ENCODE measurements at places on chromosomes 16 and 17.

DNA sequence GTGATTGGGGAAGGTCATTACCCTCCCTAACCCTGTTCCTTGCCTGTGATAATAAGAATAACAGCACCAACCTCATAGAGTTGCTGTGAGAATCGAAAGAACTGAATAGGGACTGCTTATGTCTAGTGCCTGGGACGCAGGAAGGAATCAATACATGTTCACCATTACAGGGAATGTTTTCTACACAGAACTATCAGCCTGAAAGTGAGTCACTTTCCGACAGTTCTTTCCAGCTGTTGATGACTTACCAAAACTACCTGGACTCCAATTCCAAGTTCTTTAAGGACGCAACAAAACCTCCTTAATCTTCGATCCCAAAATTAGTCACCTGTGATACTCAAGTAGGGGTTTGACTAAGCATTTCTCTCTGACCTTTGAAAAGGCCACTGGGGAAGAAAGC, 29.4 kb downstream of the ZNF423 start:
- DNase-seq = no peak

- DNase-seq = no peak
Measured at GRCh38 chr17:46166692-46167249, 26.5 kb downstream of the KANSL1 start.

DNA sequence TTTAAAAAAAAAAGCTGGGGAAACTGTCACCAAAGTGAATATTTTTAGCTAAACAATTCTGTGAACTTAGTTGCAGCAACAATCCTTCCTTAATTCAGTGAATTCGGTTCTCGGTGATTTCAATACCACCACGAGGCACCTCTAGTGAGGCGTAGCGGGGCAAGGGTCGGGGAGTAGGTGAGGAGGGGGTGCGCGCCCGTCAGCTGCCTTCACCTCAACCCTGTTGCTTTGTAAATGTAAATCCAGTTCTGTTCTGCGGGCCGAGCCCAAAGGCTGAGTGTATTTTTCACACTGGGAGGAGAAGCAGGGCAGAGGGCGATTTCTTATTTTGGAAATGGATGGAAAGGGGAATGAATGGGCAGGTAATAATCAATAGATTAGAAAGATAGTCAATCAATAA, 17.4 kb downstream of the SALL1 start:
- DNase-seq = no peak

GRCh38 chr16:85553436-85554113, 59.5 kb upstream of the GSE1 start:
- DNase-seq = peak; percentile 66

GRCh38 chr17:27591986-27592385, 39.0 kb upstream of the LGALS9 start:
- DNase-seq = no peak

DNA sequence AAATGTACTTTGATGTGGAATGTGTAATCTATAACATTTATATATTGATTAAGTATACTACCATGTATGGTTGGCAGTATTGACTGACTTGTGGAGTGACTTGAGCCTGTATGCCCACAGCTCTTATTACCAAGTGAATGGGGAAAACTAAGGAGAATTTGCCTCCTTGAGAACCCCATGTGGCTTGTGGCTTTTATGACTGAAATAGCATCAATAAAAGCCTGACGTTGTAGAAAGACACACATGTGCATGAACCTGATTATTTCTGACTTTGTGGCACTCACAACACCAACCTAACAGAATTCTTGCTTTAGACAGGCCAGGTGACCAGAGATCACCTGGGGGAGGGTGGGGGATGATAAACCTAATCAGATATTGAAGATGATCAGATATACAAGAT, 2.1 kb upstream of the LRRC75A start:
- DNase-seq = no peak

DNA sequence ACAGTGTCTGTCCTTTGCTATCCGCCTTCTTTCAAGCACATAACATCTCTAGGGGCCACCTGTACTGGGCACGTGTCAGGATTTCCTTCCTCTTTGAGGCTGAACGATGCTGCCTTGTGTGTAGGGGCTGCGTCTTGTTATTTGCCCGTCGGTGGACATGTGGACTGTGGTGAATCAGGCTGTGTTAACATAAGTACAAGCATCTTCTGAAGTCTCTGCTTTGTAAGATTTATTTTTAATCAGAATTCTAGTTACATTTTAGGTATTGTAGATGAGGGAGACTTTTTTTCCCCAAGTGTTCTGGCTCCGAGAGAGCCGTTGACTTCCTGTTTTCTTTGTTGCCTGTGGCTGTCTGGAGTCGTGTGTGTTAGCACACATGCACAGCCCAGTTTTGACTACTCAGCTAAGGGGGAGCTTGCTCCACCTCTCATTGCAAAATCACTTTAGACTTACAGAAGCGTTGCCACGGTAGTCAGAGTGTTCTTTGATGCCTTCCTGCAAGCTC, 26.1 kb downstream of the SPG7 start:
- DNase-seq = no peak

- DNase-seq = no peak
Measured at GRCh38 chr16:85304337-85304736, 192.1 kb upstream of the CIBAR2 start.

DNA sequence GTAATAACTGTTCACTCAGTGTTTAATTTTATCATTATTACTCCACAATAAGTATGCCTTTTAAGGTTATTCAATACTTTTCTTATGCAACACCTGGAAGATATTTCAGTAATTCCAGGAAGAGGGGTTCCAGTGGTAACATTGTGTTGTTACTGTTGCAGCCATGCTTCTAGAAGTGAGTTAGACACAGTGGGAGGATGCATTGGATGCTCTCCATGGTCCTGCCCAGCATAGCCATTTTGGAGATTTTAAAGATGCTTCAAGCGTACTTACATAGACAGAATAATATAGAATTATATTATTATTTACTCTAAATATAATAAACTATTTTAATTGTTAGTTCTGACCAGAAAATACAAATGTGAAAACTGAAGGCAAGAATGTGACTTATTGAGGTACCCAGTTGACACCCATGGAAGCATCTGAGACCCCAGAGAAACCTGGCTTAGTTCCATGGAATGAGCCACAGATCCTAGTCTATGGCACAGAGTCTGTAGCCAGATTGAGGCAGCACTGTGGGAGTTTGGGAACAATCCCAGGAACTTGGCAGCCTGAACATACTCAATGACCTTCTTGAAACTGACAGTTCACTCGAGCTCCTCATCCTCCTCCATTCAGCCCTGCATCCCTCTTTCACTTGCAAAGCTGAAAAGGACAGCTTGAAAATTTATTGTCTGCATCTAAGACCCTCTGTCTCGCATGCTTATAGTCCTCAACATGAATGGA, 190.1 kb upstream of the HS3ST4 start:
- no peak for DNase-seq

GRCh38 chr17:38444151-38444550, 15.9 kb downstream of the ARHGAP23 start:
- DNase-seq = peak; percentile 56

- DNase-seq = no peak
Measured at GRCh38 chr16:22402191-22402590, 27.8 kb upstream of the CDR2 start.

DNA sequence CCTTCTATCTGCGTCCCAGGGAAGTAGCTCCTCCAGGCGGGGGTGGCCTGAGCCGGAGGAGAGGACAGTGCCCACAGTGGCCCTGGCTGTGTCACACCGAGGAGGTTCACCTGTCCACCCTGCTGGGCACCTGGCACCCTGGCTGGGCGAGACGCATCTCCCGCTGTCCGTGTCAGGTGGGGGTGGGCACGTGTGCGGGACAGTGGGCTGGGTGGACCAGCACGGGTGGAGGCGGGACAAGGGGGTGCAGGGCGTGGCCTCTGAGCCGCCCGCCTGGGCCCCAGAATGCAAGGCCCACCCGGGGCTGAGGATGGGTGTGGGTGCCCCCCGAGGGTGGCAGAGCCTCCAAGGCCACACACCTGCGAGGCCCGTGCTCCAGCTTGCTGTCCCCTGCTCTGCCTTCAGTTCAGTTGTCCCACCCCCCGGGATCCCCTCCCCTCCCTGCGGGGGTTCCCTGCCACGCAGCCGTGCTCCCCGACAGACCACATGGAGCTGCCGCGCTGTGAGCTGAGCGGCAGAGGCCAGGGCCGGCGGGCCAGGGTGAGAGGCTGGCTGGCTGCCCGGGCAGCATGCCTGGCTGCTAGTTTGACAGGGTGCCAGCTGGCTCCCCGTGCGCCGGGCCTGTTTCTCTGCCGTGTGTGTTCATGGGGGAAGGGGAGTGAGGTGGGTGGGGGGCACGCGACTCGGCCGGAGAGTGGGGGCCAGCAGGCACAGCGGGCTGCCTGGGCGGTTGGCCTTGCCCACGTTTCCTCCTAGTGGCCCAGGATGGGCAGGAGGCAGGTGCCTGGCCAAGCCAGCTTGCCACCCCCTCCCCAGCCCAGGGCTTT, 33.9 kb downstream of the BAHCC1 start:
- DNase-seq = peak; percentile 8

DNA sequence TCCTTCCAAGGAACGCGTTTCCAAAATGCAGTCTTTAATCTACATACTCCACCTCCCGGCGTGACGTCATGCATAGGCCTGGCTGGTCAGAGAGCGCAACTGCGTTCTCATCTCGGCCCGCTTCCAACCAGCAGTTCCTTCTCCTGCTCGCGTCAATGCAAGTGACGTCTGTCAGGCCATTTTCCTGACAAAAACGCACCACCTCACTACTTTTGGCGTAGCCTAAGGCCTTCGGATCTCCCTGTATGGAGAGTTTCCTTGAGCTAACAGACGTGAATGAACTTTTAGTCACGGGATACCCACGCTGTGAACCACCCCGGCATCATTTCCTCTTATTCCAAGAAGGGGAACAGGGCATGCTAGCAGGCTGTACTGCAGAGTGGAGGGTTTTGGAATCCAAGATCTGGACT, 25.0 kb downstream of the TEX14 start:
- no peak for DNase-seq

- no peak for DNase-seq
Measured at GRCh38 chr17:83123896-83124801, 44.7 kb downstream of the METRNL start.

- DNase-seq = no peak
Measured at GRCh38 chr17:46035112-46035818, 36.2 kb downstream of the STH start.

- DNase-seq = peak; percentile 59
Measured at GRCh38 chr17:42843358-42843934, 934 bp upstream of the AOC2 start.

DNA sequence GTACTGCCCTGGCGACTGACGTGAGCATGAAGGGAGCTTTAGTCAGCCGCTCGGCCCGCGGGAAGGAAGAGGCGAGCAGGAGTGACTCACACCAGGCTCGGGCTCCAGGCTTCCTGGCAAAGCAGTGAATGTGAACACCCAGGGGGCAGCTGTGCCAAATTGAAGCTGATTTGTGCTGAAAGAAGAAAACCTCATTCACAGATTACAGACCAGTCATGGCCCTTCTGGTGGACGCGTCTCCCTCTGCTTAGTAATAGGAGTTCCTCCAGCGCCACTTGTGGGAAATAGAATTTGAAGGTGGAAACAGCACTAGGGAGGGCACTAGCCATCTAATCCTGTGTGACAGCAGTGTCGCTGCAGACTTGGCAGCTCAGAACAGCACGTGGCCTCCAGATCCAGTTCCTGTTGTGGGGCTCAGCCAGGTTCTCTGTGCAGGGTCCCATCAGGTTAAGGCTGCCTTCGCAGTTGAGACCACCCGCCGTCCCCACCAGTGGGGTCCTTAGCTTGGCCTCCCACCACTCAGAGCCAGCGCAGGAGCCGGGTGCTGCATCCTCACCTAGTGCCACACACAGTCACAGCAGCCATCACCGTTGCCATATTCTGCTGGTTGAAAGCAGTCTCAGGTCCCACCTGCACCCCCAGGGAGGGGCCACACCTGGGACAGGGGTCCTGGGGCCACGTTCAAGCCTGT, 164.5 kb upstream of the CHMP6 start:
- peak; percentile 76 for DNase-seq

GRCh38 chr16:70157477-70158260, 15.9 kb upstream of the CLEC18C start:
- no peak for DNase-seq

DNA sequence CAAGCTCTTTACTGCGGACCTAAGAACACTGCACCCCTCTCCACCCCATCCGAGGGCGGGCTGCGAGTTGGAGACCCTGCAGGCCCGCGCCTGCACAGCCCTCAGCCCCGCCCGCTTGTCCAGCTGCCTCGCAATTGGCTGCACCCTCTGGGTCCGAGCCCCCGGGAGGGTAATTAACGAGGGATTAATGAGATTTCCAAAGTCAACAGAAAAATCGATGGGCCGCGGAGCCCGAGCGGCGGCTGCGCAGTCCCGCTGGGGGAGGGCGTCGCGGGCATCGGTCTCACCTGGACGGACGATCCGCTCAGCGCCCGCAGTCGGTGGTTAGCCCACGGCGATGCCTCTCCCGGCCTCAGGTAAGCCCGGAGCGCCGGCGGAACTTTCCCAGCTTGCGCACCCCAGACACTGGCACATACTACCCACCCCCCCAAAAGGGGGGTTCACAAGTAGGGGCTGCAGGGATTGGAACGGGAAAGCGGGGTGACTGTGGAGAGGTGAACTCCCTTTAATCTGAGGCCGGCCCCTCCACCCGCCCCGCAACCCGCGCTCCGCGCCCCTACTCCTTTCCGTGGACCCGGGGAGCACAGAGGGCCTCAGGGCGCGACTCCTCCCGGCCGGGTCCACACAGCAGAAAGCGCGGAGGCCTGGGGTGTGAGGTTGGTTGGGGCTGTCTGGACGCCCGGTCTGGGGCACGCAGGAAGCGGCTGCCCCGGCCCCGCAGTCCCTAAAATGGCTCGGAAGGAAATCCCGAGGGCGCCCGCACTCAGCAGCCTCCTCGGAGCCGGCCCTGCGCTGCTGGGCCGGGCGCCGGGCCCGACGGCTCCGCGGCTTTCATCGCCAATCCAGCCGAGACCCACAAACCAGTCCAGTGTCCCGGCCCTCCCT, at the start of gene OTOP3:
OTOP3 (plus strand) TSS at position 314 of the 885 bp plus-strand sequence; CDS start at position 338, 24 bp downstream.
- DNase-seq = no peak

GRCh38 chr17:79461041-79461440, 149.8 kb downstream of the RBFOX3 start:
- no peak for DNase-seq

DNA sequence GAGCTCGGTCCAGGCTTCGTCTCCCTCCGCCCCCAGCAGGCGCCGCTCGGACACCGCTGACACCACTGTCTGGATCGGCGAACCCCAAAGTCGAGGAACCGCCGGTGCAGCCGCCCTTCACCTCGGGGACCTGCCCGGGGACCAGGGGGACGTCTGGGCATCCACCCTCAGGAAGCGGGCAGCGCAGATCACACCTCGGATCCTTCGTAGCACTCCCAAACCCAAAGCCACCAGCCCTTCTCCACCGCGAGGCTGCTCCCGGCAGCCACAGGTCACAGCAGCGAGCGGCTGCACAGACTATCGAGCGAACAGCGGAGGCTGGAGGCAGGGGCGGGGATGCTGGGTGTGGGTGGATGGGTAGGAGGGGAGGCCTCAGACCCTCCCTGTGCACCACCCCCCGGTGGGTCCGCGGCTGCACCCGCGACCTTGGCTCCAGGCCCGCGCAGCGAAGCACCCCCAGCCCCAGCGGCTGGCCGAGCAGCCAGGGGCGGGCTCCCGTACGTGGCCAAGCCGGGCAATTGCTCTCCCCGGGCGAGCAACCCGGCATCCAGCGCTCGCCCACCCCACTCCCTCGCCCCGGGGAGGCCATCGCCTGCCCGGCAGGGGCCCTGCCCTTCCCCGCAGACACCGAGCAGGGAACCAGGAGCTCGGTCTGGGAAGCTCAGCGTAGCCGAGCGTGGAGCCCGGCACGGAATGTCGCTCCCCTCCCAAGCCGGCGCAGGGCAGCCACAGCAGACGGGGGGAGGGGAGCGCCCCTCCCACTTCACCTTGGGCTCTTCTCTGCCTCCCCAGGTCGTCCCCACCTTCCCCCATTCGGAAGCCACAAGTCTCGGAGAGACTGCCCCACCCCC, 1.0 kb downstream of the SDK2 start:
- no peak for DNase-seq
